ENCODE measurements at places on chromosomes 6 and 20.

DNA sequence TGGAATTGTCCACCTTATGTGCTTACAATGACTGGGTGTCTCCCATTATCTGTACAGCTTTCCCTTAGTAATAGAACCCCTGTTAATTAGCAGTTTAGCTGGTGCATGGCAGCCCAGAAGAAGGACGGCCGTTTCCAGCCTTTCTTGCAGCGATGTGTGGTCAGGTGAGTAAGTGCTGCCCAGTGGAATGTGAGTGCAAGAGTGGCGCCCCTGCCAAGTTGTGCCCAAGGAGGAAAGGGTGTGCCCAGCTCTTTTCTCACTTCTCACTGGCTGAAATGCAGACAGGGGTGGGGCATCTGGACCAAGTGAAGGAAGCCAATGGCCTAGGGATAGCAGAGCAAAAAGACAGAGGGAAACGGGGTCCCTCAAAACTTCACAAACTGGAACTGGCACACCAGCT lies 296.8 kb downstream of the PREX1 start:
- no peak for DNase-seq

- no peak for DNase-seq
Observed at GRCh38 chr20:31536575-31536974, 22.3 kb downstream of the HM13 start.

GRCh38 chr6:167756597-167756996 lies 70.1 kb upstream of the AFDN start:
- DNase-seq, result no peak

DNA sequence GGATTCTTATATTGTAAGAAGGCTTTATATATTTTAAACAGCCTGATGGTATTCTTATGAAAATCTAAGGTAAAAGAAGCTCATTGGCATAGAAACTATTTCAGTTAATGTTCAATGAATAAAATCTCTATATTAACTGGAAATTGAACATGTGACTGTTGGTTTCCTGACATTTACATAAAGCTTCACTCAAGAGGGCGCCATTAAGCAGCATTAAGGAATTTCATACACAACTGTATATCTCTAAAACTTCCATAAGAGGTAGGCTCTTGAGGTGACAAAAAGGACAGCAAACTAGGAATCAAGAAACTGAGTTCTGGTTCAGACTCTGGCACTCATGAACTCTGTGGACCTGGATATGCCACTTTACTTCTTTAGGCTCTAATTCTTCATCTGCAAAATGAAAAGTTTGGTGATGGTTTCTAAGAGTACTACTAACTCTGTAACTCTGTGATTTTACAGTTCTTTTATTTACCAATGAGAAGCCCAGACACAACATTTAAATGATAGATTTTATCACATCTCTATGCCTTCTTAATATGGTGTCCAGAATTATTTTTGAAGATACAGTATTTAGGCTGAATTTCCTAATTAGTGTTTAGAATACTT lies 147.5 kb downstream of the FLRT3 start:
- DNase-seq, result peak; percentile 10

GRCh38 chr6:28541996-28542395 lies 16.3 kb downstream of the GPX5 start:
- DNase-seq, result no peak

- no peak for DNase-seq
Observed at GRCh38 chr6:95383878-95384277, 193.5 kb upstream of the MANEA start.

- DNase-seq, result no peak
Observed at GRCh38 chr6:39335780-39336545, 13.5 kb upstream of the KCNK16 start.

DNA sequence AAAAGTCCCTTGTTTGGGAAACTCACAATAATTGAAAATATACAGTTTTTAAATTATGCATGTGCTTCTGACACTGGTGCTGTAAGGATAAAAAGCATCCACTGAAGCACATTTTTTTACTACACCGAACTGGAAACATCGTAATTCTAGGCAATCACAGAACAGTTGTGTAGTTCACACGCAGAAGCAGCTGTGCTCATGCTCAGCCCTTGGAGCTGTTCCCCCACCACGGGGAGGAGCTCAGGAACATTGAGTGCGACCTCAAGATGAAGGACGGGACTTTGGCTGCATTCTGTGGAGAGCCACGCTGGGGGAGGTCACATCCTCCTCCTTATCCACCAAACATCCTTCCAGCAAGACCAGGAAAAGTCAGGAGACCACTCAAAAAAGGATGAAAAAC lies 466.3 kb upstream of the CDH4 start:
- DNase-seq, result no peak

DNA sequence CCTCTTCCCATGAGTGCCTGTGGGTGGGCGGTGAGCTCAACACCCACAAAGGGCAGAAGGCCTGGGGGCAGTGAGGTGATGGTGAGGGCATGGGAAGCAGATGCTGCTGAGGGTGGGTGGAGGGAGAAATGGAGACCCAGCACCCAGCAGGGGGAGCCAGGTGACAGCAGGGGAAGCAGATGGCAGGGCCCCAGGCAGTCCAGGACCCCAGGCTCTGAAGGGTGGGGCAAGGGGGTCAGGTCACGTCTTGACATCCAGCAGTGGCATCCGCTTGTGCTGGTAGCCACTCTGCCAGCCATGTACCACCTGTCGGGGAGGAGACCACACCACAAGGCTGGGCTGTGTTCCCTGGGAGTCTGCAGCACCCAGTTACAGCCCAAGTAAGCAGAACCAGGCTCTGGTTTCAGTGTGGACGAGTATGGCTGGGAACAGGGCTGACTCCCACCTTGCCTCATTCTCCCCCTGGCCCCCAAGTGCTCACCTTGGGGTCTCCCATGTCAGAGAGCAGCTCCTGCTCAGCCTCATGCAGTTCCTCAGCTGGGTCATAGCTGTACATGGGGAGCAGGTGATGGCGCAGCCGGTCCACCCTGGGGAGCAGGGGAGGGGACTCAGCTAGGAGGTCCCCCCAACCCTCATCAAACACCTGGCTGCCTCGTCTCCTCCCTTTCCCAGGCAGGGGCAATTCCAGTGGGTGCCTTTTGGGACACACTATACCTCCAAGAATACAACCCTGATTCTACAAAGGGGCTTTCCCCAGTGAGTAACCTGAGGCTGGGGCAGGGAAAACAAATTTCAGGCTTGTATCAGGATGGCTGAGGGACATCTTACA lies 2.0 kb downstream of the SMIM29 start:
- peak; percentile 49 for DNase-seq

- DNase-seq, result no peak
Observed at GRCh38 chr20:33784225-33784624, 26.9 kb upstream of the CHMP4B start.

DNA sequence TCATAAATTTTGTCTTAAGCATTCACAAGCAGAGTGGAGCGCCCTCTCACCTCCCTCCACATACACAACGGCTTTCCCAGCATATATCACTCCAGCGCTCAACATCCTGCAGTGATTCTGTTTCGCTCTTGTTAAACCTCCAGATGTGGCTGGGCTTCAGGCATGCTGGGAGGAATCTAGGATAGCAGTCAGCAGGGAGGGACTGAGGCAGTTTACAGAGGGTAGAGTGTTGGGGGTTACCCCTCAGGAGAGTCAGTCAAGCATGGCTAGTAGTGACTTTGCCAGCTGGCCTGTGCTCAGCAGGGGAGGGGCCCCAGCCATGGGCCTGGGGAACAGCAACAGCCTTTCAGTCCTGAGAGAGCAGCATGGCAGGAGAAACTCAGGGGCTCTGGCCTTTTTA lies 161.4 kb upstream of the FLRT3 start:
- peak; percentile 12 for DNase-seq

- DNase-seq, result no peak
Observed at GRCh38 chr6:77292564-77293546, 170.4 kb downstream of the HTR1B start.

DNA sequence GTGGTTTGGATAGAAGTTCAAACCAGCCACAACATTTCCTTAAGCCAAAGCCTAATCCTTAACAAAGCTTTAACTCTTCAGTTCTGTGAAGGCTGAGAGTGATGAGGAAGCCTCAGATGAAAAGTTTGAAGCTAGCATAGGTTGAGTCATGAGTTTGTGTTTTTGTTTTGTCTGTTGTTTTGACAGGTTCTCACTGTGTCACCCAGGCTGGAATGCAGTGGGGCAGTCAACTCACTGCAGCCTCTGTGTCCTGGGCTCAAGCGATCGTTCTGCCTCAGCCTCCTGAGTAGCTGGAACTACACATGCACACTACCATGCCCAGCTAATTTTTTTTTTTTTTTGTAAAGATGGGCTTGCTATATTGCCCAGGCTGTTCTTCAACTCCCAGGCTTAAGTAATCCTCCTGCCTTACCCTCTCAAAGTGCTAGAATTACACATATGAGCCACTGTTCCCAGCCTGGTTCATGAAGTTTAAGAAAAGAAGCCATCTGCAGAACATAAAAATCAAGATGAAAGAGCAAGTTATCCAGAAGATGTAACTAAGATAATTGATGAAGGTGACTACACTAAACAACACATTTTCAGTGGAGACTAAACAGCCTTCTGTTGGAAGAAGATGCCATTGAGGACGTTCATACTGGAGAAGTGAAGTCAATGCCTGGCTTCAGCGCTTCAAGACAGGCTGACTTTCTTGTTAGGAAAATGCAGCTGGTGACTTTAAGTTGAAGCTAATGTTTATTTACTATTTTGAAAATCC lies 96.2 kb downstream of the SMAP1 start:
- no peak for DNase-seq

GRCh38 chr20:22577515-22578220 lies 6.7 kb downstream of the FOXA2 start:
- no peak for DNase-seq

GRCh38 chr6:77893391-77893790 lies 240.6 kb downstream of the MEI4 start:
- DNase-seq, result no peak

DNA sequence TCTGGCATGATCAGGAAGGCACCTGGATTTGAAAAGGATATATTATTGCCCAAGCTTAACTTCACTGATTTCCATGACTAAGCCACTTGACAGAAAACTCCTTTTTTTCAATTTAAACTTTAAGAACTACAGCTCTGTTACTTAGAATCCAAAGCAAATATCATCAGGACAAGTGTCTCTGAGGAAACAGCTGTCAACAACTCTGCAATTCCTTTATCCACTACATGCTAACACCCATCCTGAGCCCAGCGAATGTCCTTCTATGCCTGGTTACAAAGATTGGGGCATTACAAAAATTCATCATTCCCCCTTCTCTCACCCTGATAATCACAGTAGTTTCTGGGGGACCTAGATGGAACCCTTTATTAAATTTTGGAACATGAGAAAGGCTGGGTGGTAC lies 136.8 kb downstream of the GMPR start:
- no peak for DNase-seq

GRCh38 chr6:40500227-40500626 lies 86.9 kb downstream of the LRFN2 start:
- no peak for DNase-seq

GRCh38 chr6:158707120-158707820 lies 57.4 kb downstream of the SYTL3 start:
- DNase-seq, result peak; percentile 37

DNA sequence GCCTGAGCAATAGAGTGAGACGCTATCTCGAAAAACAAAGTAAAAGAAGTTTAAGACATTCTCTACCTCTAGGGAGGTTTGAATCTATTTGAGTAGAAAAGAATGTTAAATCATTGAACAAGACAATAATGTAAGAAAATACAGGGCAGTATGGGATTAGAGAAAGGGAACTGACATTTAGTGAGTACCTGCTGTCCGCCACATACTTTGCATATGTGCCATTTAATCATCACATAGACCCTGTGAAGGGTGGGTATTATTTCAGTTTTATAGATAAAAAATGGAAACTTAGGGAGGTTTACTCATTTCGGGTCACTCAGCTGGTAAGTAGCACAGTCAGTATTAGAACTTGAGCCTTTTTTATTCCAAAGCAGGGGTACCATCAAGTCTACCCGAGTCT lies 31.4 kb downstream of the STK4 start:
- no peak for DNase-seq

DNA sequence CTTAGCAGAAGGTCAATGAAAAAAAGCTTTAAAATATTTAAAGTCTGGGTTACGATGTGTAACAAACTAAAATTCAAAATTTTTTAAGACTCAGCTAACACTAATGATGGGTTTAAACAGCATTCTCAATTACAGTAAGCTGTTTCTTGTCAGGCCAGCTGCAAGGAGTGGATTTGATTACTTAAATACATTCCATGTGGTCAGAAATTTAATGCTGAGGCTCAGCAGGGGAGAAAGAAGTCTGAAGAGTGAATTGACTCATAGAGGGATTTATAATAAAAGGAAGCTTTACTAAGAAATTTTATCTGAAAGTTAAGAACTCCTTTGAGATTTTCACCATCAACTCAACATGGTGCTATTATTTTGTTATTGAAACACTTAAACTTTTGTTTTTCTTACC lies 398.6 kb downstream of the KHDRBS2 start:
- DNase-seq, result no peak

GRCh38 chr6:163405412-163406309 lies 8.9 kb upstream of the QKI start:
- no peak for DNase-seq

DNA sequence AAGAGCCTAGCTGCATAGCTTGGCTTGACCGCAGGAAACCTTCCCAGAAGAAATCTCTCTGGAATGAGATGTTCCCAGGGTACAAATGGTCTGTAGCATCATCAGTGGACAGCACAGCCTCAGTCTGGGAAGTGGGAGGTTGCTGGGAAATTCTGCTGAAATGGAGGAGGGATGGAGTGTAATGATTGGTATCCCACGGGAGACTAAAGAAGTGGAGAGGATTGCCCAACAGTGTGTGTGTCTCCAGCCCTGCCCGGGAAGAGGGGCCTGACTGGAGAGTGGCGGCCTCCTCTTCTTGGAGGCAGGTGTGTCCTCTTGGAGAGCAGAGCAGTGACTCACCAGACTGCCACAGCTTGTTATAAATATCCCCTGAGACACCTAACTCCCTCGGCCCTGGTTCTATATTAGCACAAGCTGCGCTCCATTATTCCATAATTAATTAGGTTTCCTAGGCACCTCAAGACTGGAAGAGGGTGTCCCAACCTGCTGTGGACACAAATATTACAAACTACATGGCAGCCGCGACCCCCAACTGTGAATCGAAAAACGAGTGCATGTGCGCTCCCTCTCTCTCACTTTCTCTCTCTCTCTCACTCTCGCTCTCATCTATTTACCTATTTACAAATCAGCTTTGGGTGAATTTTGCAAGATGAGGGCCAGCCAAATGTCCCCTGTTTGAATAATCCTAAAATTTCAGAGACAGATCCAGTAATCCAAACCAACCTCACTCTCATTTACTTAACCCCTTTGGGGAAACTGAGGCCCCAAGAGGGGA lies 68.8 kb downstream of the FGD2 start:
- DNase-seq, result no peak

GRCh38 chr20:61417221-61417941 lies 165.3 kb downstream of the CDH4 start:
- no peak for DNase-seq

DNA sequence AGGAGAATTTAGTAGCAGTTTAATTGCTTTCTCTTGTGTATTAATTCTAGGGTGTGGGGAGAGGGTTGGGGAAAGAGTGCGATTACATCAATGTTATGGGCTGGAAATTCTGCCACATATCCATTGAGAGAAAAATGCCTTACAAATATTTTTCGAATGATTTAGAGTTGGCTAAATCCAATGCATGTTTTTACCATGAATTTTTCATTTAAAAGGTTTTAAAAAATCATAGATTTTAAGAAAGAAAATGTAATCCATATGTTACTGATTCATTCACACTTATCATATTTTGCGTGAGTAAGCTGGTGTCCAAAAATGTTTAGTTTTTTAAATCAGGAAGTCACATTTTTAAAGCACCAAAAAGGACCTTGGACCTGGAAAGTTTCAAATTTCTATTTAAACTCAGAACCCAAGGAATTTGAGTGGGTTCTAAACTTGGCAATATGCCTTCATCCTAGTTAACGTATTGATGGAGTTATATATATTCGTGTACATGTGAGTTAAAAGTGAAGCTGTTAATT lies 627.4 kb upstream of the CITED2 start:
- DNase-seq, result no peak

Measured in iPS-NIHi11 (cell line).